ENCODE measurements at places on chromosomes 7 and 10.

GRCh38 chr10:474406-474805 lies 215.1 kb downstream of the DIP2C start:
- no peak for DNase-seq

DNA sequence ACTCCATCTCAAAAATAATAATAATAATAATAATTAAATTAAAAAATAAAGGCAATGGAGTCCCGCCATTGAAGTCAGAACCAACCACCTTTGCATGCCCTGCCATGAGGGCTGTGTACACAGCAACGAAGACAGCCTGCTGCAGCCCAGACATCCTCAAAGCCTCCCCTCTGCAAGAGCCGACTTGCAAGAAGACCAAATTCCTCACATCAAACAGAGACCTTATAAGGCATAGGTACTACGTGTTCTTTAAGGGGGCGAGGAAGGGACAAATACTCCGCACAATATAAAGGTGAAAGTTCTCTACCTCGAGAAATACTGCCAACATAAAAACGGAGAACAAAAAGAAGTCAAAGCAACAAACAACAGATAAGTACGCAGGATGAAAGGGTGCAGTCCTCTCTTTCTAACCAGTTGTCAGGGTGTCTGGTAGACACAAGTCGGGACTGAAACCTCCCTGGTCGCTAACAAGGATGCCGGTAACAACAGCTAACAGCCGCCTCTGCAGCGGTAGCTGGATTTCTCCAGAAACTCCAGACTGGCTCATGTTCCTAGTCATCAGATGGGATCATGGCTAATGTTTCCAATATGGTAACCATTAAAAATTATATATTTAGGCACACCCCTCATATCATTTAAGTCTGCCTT lies 23.6 kb downstream of the FGFR2 start:
- no peak for DNase-seq

GRCh38 chr7:158728911-158729645 lies 24.5 kb upstream of the NCAPG2 start:
- no peak for DNase-seq

DNA sequence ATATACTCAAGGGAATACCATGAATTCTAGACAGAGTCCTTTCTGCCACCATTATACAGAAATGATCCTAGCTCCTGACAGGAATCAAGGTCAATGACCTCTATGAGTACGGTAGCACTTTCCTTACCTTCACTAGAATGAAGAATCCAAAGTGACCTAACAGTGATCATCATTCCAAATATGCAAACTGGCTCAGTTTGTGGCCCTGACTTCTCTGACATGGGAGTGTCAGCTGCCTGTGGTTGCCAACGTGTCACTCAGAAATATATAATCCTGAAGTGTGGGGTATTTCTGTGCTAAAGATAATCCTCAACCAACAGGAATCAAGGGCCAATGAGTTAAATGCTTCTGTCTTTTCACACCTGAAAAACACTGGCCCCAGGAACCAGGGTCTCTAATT lies 45.7 kb downstream of the COPG2 start:
- DNase-seq = no peak

GRCh38 chr7:93442478-93443224 lies 131.9 kb downstream of the CALCR start:
- no peak for DNase-seq

Data from cortex of kidney (tissue), 1 donor.